ENCODE measurements at places on chromosomes 7 and 10.
A peak's percentile ranks its signal among the peaks of the same experiment; 100 is the strongest.

- no peak for DNase-seq
Observed at GRCh38 chr10:63605197-63605967, 84.2 kb downstream of the REEP3 start.

GRCh38 chr10:110613996-110614495, 30.1 kb upstream of the RBM20 start:
- no peak for DNase-seq

GRCh38 chr7:126499481-126499880, 753.3 kb downstream of the GRM8 start:
- DNase-seq = no peak

DNA sequence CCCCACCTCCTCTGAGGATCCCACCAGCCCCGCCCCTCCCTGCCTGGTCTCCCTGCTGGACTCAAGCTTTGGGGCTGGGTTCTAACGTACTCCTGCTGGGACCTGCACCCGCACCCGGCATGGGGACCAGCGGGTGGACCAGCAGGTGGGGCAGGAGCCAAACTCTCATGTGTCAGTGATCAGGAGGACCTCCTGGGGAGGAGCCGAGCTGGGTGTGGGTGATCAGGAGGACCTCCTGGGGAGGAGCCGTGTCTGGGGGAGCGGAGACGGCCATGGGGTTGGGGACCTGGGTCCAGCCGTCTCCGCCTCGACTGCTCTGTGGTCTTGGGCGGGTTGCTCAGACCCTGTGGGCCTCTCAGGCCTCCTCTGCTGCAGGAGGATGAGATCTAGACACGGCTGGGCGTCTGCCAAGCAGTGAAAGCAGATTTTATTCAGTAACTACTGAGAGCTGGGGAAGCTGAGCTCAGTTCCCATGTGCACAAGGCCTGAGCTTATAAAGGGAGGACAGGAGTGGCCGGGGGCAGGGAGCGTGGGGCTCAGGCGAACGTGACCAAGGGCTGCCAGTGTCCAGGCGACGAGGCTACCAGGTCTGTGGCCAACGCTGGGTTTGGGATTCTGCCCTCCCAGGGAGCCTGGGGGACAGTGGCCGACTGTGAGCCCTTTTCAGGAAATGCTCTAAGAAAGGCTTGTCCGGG, 33.6 kb upstream of the UTF1 start:
- DNase-seq = no peak

GRCh38 chr7:55517191-55517633, 55.1 kb downstream of the VOPP1 start:
- no peak for DNase-seq

DNA sequence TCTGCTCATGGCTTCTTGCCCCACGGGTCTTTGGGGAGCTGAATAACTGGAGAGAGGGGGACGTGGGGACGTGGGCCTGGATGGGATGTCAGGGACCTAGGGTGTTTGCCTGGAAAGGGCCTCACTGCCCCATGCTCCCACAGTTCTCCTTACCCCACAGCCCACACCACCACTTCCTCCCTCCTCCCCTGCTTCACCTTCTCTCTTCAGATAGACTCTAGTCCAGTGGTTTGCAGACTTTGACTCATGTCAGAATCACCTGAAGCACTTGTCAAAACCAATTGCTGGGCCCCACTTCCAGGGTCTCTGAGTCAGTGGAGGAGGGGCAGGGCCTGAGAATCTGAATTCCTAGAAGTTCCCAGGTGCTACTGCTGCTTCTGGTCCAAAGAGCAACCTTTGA, 327.4 kb downstream of the RPS24 start:
- no peak for DNase-seq

- DNase-seq = no peak
Observed at GRCh38 chr10:87942884-87943527, 79.6 kb downstream of the PTEN start.

DNA sequence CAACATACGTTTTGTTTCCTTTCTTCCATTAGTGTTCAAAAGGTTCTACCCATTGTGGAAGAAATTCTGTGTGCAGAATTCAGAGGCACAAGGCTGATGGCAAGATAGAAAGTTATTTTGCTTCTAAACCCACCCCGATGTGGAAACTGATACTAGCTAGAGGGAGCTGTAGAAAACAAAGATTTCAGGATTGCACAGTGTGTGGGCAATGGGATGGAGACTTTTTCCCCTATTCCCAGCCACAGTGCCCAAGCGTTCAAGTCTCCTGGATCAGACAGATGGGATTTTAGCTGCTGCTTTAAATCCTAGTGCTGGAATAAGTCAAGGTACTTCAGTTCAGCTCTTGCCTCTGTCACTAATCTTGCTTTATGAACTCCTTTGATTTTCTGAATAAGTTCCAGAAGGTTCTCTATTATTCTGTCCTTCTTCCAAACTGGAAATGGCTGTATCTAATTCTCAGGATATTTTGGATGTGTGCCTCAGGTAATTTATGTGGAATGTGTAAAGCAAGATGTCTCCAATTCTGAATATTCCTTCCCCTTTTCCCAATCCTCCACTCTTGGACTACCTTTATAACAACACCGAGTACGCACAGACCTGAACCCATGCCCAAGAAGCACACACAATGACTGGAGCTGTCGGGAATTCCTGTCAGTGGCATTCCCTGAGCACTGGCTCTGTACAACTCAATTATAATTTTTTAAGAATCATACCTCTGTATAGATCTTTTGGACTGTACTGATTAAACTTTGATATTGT, 473.0 kb downstream of the PLXDC2 start:
- no peak for DNase-seq

DNA sequence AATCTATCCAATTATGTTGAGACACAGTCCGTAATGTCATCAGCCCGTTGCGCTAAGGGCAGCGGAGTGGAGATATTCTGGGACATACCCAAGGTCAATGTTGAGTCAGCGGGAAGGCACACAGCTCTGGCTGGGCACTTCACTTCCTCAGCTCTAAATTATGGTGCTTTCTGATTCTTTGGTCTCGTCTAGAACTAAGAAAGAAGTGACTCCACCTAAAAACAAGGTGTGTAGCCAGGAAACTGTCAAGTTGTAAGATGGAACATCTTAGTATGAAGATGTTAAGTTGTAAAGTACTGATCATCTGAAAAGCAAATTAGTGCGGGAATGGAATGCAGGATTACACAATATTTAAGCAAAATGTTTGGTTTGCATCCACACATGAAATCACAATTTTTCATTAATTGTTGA, 43.1 kb downstream of the BAIAP2L1 start:
- DNase-seq = no peak

DNA sequence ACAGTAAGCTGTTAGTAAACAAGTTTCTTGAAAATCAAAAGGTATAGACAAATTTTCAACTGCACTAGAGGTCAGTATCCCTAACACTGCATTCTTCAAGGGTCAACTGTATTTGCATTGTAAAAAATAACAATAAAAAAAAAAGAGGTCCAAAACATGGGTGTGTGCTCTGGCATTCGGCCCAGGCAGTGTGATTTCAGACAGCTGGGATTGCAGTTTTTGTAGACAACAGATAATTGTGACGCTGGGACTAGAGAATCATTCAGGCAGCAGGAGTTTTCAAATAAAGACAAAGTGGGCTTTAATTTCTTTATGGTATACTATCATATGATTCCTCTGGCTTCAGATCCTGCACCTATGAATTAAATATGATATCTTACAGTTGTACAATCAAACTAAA, 543.2 kb upstream of the SEMA3D start:
- no peak for DNase-seq

GRCh38 chr7:17242504-17242903, 55.9 kb upstream of the AHR start:
- no peak for DNase-seq

- DNase-seq = no peak
Observed at GRCh38 chr10:14532473-14533251, 201.9 kb upstream of the FRMD4A start.

DNA sequence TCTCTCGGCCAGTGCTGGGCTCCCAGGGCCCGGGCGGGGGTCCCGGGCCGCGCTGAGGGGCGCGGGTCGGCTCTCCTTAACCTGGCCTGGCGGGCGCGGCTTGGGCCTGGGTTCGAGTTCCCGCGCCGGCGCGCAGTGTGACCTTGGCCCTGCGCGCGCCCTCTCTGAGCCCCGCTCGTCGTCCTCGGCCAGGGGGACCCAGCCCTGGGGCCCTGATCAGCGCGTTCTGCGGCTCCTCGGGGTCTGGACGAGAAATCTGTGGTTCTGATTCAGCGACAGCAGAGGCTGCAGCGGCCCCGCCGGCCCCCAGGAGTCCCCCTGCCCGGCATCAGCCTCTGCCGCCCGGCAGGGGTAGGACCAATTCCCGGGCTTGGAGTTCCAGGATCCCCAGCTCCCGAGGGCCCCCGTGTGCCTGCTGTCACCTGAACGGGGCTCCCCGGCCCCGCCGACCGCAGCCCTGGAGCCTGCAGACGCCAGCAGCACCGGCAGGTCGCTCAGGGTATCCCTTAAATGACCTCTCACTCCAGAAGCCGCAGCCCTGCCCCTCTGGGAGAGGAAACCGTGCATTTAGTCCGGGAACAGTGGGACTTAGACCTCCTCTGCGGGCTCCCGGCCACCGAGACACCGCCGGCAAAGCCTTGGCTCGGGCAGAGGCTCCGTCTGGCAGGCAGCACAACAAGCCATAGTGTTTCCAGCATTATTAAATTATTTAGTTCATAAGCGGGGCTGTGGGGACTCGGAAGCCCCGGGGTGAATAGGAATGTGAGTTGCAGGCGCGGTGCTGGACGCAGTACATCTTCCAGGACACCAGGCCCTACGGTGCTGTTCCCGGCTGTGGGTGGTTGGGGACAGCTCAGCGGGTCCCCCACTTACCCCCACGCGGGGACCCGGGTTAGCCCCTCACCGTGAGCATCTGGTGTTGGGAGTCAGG, 572 bp downstream of the CHST12 start:
- DNase-seq = peak; percentile 43

GRCh38 chr10:129958629-129959543, 5.2 kb downstream of the EBF3 start:
- DNase-seq = no peak

DNA sequence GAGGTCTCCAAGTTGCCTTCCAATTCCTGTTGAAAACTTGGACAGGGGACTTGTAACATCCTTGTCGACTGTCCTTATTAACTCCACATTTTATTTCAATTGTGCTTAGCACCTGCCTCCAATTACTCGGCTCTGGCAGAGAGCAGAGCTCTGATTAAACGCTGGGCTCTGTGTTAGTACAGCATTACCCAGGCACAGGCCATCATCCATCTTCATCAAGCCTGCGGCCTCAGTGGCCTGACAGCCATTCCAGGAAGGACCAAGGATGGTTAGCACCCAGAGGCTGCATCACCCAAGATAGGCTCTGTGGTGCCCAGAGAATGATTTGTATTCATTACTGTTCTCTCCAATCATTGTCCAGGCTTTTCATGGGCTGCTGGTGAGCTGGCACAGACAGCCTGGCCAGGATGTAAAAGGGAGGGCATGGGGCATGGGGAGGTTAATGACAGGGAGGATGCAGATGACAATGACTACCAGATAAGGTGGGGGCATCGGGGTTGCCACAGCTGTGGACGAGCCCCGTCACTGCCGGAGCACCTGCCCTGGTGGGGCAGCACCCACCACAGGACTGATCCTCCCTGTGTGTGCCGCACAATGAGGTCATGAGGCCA, 123.3 kb downstream of the PTPN20 start:
- no peak for DNase-seq
